AG08396 (cell line): ENCODE measurements at places on chromosomes 3 and 15.

DNA sequence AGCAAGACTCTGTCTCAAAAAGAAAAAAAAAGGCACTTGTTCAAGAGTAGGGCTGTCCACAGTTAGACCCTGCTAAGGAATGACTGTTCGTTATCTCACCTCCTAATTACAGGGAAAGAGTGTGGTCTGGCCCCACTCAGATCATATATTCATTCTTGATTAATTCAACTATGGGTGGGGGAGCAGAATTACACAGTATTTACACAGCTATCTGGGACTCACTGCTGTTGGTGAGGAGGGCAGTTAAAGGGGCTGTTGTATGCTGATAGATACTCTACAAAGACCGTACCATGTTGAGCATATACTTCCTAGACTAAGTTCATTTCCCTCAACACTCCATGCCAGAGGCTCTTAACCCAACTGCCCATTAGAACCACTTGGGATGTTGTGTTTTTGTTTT is 3.8 kb upstream of the ZNF620 start:
- DNase-seq, result no peak

GRCh38 chr15:85010386-85011159 is 28.9 kb downstream of the PDE8A start:
- peak; percentile 42 for DNase-seq

GRCh38 chr3:57009367-57009766 is 51.1 kb upstream of the SPATA12 start:
- no peak for DNase-seq

DNA sequence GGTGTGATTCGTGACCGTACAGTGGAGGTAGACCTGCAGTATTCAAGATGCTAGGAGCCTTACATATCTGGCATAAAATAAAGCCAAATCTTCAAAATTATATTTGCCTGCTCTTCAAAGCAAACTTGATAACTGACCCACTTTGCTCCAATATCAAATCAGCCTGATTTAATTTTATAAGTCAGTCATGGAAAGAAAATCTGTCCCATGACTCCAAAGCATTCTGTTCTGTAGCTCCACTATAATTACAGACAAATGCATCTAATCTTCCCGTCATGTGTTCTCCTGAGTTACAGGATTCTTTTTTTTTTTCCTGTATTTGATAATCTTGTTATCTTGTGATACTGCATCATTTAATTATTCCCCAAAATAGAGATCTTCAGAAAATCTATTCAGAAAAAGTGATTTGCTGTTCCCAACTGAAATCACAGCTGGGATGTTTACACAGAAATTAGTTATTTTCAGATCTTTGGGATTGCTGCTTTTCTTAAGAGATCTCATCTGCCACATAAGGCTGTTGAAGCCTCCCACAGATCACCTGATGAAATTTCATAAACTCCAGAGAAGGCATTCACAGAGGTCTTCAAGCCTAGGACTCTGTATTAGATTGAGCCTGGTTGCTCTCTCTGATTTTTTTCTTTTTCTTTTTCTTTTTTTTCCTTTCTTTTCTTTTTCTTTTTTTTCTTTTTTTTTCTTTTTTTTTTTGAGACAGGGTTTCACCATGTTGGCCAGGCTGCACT is 27.2 kb downstream of the TIMP4 start:
- no peak for DNase-seq

DNA sequence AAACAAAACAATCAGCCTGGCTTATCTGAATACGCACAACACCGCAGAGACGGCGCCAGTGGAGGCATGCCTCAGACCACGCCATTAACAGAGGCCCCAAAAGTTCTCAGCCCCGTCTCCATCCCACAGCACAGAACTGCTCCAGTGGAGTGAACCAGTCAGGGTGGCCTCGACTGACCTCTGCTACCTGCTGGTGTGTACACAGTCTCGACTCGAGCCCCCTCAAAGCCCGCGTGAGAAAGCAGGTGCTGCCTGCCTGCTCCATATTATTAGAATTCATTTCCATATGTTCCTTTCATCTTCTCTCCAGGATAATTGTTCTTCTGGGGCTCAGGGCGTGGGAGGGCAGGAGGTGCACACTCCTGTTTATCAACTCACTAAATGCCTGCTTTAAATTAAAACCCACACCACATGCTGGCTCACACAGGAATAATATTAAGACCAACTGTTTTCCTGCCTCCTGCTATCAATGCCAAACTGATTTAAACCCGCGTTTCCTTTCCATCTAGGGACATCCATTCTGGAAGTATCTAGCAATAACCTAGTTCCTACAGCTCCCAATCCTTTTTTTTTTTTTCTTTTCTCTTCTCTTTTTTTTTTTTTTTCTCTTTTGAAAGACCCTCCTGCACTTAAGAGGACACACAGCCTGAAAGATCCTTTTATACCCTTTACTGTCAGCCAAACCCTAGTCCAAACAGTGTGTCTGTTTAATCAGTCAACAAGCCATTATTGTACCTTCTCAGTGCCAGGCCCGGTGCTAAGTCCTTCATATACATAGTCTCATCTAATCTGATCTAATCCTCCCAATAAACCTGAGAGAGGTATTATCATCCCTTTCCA is 101.2 kb downstream of the TLE3 start:
- DNase-seq, result no peak

DNA sequence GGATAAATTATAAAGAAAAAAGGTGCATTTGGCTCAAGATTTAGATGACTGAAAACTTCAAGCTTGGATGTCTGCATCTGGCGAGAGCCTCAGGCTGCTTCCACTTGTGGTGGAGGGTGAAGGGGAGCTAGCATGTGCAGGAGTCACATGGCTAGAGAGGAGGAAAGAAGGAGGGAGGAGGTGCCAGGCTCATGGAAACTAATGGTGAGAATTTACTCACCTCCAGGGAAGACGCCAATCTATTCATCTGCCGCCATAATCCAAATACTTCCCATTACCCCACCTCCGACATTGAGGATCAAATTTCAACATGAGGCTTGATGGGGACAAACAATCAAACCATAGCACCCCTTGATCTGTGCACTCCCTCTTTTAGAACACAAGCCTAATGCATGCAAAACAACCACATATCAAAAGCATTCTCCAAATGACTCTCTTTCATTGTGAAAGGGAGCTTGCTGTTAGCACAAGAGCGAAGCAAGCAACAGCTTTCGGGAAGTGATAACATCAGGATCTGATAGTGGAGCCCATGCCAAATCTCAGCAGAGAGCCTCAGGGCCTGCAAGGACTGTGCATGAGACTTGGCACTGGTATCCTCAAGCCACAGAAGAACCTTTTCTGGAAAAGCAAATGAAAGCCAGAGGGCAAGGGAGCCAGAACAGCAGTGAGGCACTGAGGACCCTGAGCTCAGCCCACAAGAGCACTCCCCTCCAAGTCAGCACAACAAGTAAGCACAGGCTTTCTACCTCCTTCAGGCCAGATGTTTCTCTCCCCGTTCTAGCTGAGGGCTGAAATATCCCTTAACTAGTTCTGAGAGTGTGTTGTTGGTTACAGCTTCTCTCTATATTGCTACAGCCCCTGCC is 50.2 kb upstream of the THBS1 start:
- DNase-seq, result no peak

- DNase-seq, result no peak
Observed at GRCh38 chr3:82122554-82123345, 361.3 kb upstream of the GBE1 start.

DNA sequence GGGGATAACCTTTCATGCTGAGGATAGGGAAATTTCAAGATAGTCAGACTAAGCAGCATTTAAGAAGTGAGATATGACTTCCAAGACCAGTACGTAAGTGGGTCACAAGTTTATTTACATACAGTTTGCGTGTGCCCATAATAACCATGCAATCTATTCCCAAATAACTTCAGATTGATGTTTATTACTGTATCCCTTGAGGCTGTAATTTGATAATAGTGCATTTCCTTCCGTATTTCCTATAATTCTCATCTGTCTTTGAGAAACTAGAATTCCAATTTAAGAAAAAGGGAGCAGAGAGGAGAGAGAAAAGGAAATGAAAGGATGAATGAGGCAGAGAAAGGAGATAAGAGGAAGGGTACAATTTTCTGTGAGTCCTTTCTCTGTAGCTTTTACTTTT is 1073.1 kb downstream of the EPHA3 start:
- no peak for DNase-seq

- DNase-seq, result no peak
Observed at GRCh38 chr3:43349716-43350115, 63.4 kb downstream of the SNRK start.

DNA sequence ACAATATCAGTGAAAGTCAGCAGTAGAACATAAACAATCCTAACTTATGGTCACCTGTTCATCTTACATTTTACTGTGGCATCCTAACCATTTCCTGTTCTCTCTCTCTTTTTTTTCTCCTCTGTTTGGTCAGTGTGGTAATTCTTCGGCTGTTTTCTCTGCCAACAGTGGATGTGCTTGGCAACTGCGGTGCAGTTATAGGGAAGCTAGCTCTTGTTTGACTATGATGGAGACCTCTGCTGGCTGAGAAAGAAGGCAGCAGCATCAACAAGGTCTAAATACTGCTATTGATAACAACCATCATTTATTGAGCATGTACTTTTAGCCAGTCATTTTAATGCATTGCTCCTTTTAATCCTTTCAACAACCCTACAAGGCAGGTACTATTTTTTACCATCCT is 723 bp upstream of the DRD3 start:
- DNase-seq, result peak; percentile 16

DNA sequence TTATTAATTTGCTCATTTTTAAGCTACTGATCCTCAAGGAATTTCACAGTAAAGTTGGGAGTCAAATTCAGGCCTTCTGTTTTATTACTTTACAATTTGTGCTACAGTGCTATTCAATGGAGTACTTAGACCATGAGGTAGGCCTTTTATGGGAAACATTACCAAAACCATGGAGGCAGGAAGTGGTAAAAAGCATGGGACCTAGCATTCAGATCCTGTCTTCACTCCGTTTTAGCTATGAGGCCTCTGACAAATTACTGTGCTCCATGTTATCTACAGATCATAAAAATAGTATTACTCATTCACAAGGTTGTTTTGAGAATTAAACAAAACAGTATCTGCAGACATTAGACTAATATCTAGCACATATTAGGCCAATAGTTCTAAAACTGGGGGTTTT is 140.6 kb upstream of the SLITRK3 start:
- DNase-seq, result no peak

DNA sequence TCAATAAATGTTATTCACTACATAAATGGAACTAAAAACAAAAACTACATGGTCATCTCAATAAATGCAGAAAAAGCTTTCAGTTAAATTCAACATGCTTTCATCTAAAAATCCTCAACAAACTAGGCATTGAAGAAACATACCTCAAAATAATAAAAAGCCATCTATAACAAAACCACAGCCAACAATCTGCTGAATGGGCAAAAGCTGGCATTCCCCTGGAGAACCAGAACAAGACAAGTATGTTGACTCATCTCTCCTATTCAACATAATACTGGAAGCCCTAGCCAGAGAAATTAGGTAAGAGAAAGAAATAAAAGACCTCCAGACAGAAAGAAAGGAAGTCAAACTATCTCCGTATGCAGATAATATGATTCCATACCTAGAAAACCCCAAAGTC is 759.9 kb downstream of the EPHA3 start:
- no peak for DNase-seq

DNA sequence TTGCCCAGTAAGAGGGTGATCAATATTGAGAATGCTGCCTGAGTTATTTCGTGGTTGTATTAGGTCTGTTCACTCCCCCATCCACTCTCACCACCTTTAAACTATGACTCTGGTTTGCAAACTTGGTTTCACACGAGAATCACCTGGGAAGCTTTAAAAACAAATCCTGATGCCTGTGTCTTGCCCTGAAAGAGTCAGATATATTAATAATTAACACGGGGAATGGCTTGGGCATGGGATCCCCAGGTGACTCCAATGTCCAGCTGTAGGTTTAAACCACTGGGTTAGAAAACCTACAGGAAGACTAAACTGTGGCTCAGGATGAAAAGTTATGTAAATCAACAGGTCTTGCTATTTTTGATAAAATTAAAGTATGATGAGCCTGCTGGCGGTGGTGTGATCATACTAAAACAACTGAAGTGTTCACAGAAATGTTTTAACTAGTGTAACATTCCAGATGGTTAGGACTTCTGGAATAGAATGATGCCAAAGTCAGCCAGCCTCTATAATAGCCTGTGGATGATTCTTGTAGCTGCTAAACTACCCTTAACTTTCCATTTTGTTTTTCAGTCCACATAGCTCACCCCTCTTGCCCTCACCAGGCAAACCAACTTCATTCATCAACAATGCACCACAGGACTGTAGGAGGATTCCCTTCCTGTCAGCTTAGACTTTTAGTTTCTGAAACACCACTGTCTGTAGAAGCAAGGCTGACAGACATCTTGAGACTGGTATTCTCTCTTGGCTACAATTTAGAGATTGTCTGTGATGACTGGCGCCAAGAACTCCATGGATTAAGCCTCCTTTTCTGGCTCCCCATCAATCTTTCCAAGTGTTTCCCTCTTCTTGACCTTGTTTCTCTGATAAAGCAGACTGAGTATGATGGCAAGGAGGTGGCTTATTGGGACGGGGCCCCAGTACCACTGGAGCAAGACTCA is 119.1 kb upstream of the ADAMTS9 start:
- no peak for DNase-seq

DNA sequence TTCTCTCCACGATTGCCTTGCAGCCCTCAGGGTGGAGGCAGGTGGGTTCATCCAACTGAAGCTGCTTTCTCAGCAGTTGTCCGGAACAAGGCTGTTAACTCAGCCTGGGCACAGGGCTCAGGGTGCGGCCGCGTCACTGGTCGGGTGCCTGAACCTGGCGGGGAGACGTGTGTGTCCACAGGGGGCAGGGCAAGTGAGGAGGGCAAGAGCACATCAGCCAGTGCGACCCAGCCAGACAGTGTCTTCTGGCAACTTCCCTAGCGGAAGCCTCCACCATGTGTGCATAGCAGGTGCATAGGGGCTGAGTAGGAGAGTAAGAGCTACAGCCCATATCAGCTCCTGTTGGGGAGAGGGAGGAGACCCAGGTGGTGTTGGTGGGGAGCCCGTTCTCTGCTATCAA is 150.4 kb upstream of the THRB start:
- DNase-seq, result no peak

DNA sequence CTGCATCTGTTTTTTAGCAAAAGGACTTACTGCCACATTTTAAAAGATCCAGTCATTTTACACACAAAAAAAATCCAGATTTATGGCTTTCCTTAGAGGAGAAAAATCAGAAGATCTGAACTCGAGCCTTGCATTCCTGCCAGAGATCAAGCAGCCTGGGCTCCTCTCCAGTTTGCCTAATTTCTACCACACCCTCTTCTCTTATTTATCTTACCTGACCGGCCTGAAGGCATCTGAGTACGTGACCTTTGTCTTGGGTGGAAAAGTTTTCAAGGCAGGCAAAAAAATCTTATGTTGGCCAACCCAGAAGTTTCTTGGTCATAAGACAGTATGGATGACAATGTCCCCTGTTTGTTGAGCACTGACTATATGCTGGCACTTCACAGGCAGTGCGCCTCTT is 60.3 kb downstream of the CHRD start:
- no peak for DNase-seq

DNA sequence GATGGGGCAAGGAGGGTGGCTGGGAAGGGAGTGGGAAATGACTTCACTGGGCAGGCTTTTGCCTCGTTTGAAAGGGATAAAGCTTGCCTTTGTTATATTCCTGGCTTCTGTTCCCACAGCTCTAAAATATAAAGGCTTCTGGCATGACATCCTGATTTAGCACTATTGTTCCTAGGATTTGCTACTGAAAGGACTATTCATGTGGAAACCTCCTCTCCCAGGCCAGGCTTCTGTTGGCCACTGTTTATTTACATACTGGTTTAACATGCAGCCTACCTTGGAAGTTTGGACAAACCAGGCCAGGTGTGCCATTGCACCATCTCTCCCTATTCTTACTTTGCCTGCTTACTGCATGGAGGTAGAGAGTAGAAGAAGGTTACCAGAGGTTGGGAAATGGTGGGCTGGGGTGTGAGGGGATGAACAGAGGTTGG is 2.4 kb upstream of the LMCD1 start:
- no peak for DNase-seq
